Coronary artery (tissue), 2 donors: ENCODE measurements at places on chromosomes 3 and 15.

DNA sequence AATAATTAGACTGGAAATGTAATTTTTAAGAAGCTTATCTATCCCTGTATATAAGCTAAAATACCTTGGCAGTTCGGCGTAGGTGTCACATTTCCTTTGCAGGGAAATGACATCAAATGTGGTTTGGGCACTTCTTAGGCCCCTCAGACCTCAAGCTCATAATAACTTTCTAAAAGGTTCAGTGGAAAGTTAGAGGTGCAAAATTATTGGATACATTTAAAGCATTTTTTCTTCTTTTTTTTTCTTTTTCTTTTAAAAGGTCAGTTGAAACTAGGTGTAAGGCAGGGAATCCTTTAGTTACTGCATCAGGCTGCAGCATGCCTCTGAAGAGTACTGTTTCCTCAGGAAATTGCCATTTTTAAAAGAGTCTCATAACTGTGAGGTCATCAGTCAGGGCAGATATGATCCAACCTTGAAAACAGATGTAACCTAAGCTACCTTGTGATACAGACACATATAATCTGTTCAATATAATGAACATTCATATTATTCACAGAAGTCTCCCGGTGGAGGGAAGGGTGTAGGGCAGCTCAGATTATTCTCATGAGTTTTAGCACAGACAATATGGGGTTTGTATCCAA lies 4.8 kb downstream of the SACM1L start:
- no peak for DNase-seq

DNA sequence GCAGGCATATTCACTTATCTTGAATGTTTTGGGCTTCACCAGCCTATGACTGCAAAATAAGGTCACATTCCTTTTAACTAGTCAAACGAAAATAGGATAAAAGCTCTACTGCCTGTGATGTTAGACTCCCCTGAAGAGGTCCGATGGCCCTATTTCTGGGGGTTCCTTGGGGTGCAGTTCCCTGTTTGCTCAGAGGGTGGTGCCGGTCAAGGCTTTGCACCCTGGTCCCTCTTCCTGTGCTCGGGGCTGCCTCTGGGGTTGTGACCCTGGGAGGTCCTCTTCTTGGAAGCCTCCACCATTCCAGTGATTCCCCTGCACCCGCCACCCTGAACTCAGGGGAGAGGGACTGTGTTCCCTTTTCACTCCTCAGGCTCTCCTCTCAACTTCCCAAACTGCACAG lies 86.7 kb upstream of the ANKRD34C start:
- DNase-seq = no peak

- no peak for DNase-seq
These were observed 137.9 kb downstream of the SNRPN start for GRCh38 chr15:25092661-25093060.

DNA sequence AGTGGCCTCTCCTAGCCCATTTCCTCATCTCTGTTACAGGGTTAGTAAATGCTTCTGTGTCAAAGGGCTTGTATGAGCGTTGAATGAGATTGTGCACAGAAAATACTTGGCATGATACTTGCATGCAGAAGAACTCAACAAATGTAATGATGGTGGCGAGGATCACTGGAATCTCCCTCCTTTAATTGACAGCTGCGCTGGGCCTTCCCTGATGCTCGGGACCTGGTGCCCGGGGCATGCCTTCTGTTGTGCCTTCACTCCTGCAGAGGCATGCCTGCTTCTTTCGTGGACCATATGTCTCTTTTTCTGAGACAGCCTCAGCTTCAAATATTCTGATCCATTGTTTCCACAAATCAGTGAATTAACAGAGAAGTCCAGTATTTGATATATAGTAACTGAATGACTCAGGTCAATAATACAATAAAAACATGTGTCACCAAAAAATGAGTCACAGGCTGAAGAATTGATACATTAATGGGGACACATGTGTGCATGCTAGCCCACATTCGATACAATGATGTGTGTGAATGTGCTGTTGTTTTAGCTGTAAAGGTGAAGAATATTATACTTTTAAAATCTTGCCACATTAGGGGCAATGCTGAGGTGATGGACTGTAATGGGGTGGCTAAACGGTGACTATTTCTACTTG lies 243.3 kb upstream of the TBL1XR1 start:
- no peak for DNase-seq
